Retina (tissue), 1 donor: ENCODE measurements at places on chromosomes 6 and 20.

DNA sequence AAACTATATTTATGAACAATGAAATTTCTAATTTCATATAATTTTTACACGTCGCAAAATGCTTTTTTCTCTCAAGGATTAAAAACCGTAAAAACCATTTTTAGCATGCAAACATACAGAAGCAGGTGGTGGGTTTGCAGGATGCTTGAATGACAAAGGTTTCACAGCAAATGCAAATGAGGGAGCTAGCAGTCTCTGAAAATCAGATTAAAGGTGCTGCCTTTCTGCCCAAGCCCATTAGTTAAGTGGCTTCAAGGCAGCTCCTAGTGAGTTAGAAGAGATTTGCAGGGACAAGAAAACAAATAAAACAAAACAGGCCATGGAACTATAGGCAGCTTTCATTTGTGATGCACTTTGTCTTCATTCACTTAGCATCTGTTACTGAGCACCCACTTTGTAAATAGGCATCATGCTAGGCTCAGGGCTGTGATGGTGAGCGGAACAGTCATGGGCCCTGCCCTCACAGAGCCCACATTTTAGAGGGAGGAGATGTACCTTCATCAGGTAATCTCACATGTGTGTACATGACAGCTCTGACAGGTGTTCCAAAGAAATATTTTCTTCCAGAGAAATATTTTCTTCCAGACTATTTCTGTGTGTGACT, 29.5 kb downstream of the NAPB start:
- DNase-seq, result no peak

DNA sequence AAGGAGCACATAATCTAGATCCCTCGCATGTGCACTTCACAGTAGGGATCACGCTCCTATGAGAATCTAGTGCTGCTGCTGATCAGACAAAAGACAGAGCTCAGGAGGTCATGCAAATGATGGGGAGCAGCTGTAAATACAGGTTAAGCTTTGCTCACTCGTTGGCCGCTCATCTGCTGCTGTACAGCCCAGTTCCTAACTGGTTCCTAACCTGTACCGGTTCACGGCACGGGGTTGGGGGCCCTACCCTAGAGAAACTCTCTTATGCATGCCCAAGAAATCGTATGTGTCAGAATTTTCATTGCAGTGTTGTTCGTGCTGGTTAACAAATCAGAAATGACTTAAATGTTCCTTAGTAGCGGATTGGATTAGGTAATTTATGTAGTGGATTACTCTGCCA, 116.1 kb downstream of the CDH26 start:
- no peak for DNase-seq

GRCh38 chr6:125598422-125598821, 151.0 kb upstream of the HEY2 start:
- DNase-seq, result no peak

- no peak for DNase-seq
Measured at GRCh38 chr6:18306977-18307376, 42.6 kb upstream of the DEK start.

DNA sequence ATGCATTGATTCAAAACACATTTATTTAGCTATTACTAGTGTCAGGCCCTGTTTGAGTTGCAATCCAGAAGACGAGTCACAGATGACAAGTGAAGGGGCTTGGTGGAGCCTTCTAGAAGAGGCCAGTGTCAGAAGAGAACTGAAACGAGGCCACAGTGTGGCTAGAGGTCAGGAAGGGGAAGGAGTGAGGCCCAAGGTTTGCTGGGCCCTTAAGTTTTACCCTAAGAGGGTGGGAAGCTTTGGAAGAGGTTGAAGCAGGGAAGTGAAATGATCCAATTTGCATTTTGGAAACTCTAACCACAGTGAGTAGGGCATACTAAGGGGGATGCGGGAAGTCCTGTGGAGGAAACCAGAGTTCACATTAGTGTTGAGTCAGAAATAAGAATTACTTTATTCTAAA, 25.0 kb downstream of the TTK start:
- no peak for DNase-seq

GRCh38 chr6:147384029-147384428, 124.5 kb upstream of the SAMD5 start:
- no peak for DNase-seq

DNA sequence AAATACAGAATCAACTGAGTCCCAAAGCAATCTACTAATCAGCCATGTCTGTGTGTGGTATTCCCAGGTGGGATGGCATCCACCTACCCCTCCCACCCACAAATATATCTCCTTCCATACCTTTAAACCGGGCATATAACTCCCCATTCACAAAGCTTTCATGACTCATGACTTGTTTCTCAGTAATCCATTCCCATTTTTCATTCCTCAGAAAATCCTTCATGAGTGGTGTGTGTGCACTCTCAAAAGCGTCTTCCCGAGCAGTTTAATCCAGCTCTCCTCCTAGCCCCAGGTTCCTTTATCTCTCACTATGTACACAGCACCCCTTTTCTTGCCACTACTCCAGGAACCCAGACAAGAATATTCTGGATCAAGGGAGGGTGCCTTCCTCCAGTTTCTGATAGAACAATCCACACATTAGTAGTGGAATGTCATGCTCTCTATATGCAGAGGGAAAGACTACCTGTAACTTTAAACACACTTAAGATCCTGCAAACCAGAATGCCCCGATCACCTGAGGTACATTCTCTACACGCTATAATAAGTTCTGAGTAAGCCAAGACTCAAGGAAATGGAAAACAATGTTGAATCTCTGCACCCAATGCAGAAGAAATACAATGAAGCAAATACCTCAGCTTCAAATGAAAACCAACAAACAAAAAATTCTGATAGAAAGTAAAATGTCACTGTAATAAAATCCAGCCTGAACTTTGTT, 55.7 kb upstream of the IPCEF1 start:
- DNase-seq, result no peak

- DNase-seq, result no peak
Measured at GRCh38 chr6:170057034-170057734, 233.7 kb downstream of the DLL1 start.

DNA sequence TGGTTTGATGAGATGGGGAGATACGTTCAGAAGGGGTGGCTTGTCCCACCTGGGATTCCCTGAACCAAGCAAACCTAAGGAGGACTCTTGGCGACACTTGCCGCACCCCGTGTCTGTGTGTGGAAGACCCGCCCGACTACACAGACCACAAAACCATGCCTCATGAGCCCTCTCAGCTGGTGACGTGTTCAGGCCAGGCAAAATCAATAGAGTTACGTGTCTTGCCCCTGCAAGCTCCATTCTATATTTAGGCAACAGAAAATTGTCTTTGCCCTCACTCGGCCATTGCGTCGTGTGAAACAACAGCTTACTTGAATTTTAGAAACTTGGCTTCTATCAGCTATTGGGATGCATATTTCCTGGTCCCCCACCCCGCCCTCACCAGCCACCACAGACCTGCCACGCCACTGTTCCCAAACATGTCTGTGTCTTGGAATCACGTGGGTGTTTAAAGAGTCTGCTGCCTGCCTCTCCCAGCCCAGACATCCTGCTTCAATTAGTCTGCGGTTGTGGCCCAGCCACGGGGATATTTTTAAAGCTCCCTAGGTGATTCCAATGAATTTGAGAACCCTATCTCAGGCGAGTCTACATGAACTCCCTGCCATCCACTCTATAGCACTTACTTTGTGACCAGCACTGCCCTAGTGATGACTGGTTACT, 279.2 kb upstream of the EXOC2 start:
- DNase-seq, result no peak

- peak; percentile 91 for DNase-seq
Measured at GRCh38 chr6:108165714-108166663, at the start of gene NR2E1. Gene NR2E1 (plus strand): TSS chr6:108166022. CDS start chr6:108166766, 744 bp downstream.

DNA sequence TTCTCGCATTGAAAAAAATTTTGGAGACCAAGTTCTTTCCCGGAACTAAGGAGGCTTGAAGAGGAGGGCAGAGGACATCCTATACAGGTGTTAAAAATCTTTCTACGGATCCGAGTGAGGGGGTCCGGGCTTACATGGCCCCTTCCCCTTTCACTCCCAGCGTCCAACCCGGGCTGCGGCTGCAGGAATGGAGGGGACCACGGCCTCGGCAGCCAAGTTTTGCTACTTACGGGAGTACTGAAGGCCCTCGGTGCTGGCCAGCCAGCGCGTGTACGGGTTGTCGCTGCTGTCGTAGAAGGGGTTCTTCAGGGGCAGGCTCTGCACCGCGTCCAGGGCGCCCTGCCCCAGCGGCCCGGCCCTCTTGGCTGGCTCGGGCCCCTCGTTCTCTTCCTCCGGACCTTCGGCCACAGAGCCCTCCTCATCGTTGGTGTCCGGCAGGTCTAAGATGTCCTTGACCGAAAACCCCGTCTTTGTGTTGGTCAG, 642 bp downstream of the NKX2-2 start:
- peak; percentile 67 for DNase-seq

GRCh38 chr6:20291764-20292580, 79.7 kb upstream of the MBOAT1 start:
- DNase-seq, result peak; percentile 77

GRCh38 chr6:43076464-43077332, 584 bp downstream of the PTK7 start:
- peak; percentile 86 for DNase-seq

DNA sequence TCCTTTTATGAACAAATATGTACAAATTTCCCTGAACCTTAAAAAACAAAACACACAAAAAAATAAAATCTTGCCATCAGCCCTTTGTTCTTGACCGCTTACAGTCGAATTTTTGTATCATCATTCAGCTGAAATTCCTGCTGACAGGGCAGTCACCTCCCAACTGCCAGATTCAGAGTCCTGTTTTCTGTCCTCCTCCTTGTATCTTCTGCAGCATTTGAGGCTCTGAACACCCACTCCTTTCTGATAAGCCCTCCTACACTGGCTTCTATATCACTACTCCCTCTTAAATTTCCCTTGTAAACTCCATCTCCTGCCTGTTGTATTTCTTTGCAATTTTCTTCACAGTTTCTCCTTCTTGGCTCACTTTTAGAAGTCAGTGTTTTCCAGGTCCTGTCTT, 77.8 kb upstream of the CCN6 start:
- no peak for DNase-seq

- no peak for DNase-seq
Measured at GRCh38 chr6:135322427-135323201, 141.5 kb downstream of the MYB start.

DNA sequence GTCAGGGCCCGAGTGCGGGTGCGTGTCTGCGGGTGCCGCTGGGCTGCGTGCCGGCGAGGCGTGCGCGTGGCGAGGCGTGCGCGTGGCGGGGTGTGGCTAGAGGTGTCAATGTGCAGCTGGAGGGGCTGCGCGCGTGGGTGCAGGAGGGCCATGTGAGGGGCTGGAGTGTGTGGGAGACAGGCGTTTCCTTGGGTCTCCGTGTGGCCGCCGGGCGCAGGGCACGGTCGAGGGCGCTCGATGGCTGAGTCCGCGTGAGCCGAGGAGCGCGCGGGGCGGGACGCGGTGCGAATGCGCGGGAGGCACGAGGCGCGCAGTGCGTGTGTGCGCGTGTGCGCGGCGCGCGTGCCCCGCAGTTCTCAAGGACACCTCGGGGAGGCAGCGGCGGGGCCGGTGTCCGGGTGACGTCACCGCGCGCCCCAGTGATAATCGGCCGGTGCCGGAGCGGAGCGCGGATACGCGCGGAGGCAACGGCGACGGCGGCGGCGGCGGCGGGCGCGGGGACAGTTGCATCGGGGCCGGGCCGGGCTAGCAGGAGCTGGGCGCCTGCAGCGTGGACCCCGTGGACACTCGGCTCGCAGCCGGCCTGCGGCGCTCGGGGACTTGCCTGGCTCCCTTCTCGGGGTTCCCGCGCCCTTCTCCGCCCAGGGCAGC, 38.7 kb downstream of the YTHDF1 start:
- DNase-seq, result peak; percentile 86

DNA sequence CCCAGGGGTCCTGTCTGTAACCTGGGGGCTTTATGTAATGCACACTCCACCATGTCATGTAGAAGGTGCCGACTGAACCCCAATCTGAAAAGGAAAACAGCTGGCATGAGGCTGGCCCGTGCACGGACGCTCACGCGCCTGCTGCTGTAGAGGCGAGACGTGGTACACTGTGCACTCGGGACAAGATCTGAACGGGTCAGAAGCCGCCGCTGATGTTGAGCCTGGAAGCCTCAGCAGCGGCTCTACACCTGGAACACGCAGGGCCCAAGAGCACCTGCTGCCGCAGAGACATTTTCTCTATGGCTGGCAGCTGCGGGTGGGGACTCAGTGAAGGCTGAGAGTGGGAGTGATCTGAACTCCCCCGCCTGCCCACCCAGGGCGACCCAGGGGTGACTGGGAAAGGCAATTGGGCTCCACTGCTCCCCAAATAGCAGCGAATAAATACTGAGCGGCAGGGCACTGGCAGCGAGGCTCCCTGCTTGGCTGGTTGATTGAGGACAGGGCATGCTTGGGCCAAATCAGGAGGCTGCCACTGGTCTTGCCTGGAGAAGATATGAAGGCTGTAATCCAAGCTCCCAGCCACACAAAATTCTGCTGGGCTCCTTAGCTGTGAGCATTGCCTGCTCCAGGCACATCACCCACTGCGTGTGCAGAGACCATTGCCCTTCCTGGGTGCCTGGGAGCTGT, 2.5 kb upstream of the OGFR start:
- DNase-seq, result no peak

GRCh38 chr6:26054781-26055718, 32.2 kb upstream of the HFE start:
- peak; percentile 92 for DNase-seq

GRCh38 chr6:158500016-158500735, 59.7 kb upstream of the TMEM181 start:
- DNase-seq, result no peak

DNA sequence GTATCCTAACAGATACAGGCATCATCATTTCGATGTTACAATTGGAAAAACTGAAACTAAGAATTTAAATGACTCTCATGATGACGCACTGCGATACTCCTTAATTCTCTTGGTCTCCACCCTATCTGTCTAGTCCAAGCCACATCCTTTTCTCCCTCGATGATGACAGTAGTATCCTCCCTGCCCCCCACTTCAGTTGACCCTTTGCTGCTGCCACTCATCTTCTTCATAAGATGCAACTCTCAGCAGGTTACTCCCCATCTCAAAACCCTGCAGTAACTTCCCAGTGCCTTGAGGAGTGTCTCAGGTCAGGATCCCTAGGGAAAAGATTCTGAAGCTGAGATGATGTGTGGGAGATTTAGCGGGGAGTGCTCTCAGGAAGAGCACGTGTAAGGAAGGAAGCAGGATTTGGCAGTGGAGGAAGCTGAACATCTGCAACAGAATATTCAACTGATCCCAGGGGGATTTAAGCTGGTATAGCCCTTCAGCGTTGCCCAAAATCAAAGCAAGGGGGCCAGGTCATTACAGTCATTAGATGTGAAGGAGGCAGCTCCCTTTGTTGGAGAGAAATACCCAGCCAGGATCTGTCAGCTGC, 16.1 kb downstream of the JPH2 start:
- no peak for DNase-seq

- no peak for DNase-seq
Measured at GRCh38 chr6:25417046-25417605, 138.0 kb downstream of the CARMIL1 start.
